ENCODE measurements at places on chromosomes 3 and 15.

GRCh38 chr3:194584866-194585265, 48.4 kb downstream of the TMEM44 start:
- no peak for DNase-seq

DNA sequence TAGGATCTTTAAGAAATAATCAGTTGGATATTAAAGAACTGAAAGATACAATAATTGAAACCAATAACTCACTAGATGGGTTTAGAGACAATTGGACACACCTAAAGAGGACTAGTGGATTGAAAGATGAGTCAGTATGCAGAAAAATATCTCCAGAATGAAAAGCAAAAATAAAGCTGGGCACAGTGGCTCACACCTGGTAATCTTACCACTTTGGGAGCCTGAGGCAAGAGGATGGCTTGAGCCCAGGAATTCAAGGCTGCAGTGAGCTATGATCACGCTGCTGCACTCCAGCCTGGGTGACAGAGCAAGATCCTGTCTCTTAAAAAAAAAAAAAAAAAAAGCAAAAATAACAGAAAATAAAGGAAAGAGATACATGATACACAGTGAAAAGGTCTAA, 37.4 kb upstream of the CCDC174 start:
- no peak for DNase-seq

- no peak for DNase-seq
These were observed 24.1 kb downstream of the ALS2CL start for GRCh38 chr3:46669191-46669999.

- DNase-seq, result no peak
These were observed 238.6 kb upstream of the TMC3 start for GRCh38 chr15:81612631-81613030.

- DNase-seq, result no peak
These were observed 35.5 kb downstream of the PLXNA1 start for GRCh38 chr3:127018306-127018828.

- peak; percentile 65 for DNase-seq
These were observed 579 bp upstream of the PLAAT1 start for GRCh38 chr3:193240436-193240849.

- DNase-seq, result peak; percentile 75
These were observed 10.5 kb upstream of the SH3GL3 start for GRCh38 chr15:83436513-83437158.

DNA sequence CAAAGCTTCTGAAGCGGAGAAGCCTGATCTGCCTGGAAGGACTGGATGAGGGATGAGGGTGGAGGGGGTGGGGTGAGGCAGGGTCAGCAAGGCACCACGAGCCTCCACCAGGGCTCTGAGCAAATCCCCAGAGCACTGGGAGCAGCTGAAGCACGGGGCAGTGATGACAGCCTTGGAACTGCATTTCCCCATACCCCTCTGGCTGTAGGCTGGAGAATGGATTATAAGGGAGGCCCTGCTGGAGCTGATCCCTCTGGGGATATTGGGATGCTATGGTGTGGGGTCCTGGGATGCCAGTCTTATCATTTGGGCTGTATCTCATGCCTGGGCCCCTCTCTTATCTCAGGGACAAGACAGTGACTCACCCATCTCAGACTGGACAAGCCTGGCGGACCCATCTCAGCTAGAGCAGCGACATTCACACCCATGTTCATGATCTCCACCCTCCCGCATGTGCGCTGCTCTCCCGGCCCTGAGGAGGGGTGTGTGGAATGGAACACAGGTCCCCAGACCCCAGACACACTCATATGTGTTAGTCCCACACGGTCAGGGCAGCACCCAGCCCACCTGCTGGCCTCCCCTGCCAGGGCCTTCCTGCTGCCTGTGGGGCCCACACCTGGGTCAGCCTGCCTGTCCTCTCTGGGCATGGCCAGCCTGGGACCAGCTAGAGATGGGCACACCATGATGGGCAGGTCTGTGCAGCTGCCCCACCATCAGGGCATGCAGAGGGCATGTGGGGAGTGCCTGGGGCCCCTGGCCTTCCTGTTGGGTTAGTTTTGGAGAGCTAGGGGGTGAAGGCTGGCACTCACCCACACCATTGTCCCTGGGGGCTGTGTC, 97.1 kb downstream of the FBLN2 start:
- DNase-seq, result no peak

DNA sequence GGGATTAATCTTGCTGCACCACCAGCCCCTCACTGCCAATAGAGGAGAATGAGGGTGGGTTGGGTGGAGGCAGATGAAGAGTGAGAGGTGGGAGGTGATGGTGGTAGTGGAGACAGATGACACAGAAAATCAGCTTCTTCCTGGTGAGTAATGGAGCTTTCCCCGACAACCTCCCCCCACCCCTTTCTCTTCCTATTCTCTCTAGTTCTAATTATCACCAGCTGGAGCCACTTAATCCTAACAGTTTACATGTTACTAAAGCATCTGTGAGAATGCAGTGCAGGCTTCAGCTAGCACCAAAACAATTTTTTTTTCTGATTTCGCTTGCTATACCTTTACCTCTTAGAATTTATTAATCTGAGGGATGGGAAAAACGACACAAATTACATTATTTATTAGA, 116.1 kb upstream of the DNAJC19 start:
- DNase-seq, result no peak

GRCh38 chr3:160779040-160779439, 23.0 kb downstream of the PPM1L start:
- DNase-seq, result no peak

- no peak for DNase-seq
These were observed 18.3 kb upstream of the PKM start for GRCh38 chr15:72249142-72249810.

DNA sequence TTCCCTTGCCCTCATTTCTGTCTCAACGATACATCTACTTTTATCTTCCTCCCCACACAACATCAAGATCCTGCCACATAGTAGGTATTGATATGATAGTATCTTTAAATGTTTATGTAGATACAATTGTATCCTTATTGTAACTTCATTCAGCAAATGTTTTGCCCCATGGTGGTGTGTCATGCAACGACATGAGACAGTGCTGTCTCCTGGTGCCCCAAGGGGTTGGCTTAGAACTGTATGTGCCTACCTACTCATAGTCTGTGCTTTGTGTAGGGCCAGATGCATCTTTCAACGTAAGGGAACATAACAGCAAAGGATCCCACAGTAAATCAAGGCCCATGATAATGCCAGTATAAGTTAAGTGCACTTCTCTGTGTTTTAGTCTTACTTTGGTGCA, 2.8 kb upstream of the CD47 start:
- no peak for DNase-seq

DNA sequence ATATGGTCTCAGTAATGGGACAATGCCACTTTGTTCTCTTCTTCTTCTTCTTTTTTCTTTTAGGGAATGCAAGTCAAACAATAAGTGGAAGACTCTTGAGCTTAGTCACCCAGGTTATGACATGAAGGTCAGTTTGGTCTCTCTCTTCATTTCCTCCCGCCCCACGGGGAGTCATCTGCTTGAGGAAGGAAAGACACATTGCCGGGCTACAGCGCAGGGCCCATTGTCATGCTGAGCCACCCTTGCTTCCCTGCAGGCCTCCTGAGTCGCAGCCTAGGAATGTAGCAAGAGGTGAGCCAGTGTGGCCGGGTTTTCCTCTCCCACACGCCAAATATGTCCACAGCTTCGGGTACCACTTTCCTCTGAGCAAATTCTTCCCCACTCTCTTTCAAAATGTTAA, 47.6 kb downstream of the RAP2B start:
- no peak for DNase-seq

GRCh38 chr3:147645761-147646160, 236.6 kb downstream of the ZIC1 start:
- DNase-seq, result no peak

- no peak for DNase-seq
These were observed 94.1 kb downstream of the ASB7 start for GRCh38 chr15:100696452-100696851.

GRCh38 chr3:29333576-29333975, 52.7 kb downstream of the RBMS3 start:
- peak; percentile 31 for DNase-seq

GRCh38 chr3:149581681-149582370, 76.0 kb downstream of the WWTR1 start:
- peak; percentile 95 for DNase-seq

DNA sequence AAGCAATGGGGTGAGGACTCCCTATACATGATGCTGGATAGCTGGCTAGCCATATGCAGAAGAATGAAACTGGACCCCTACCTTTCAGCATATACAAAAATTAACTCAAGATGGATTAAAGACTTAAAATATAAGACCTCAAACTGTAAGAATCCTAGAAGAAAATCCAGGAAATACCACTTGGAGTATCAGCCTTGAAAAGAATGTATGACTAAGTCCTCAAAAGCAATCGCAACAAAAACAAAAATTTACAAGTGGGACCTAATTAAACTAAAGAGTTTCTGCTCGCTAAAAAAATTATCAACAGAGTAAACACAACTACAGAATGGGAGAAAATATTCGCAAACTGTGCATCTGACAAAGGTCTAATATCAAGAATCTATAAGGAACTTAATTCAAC, 94.3 kb downstream of the XRN1 start:
- no peak for DNase-seq

- no peak for DNase-seq
These were observed 10.9 kb downstream of the CCR5 start for GRCh38 chr3:46381625-46382024.

DNA sequence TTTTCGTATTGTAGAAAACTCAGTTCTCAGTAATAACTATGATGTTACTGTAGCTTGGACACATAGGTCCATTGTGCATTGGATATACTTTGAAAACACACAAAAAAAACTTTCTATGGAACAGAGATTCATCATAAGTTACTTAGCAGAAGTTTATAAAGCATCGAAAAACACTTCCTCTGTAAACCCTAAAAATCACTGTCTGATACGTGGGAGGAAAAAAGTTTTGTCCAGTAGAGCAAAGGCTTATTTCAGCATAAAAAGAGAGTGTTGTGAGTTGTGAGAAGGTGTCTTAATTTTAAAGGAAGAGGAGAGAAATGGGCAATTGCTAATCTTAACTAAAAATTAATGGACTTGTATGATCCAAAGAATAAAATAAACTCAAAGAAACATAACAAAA, 64.8 kb downstream of the OSTN start:
- DNase-seq, result no peak

DNA sequence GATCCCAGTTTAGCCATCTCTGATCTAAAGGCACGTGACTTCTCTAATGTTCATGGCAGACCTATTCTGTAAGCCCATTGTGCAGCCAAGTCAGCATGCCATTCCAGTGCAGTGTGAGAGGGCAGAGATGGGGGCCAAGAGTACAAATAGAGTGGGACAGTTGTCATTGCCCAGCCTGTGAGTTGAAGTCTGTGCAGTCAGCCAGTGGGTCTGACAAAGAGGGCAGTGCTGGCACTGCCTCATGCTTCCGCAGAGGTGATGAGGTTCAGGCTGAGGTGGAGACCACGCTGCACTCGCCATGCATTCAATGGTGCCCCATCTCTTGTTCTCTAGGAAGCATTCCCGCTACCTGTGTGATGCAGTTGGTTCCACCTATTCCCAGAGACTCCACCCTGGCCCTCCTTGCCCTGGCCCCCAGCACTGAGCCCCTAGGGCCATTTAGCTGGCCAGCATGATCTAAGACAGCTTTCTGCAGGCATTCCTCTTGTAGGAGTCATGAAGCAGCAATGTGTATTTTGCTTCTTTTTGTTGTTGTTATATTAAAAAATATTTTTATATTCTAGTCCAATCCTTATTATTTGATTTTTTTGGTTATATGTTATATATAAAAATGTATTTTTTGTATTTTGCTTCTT, 3.7 kb downstream of the MRAS start:
- DNase-seq, result no peak

DNA sequence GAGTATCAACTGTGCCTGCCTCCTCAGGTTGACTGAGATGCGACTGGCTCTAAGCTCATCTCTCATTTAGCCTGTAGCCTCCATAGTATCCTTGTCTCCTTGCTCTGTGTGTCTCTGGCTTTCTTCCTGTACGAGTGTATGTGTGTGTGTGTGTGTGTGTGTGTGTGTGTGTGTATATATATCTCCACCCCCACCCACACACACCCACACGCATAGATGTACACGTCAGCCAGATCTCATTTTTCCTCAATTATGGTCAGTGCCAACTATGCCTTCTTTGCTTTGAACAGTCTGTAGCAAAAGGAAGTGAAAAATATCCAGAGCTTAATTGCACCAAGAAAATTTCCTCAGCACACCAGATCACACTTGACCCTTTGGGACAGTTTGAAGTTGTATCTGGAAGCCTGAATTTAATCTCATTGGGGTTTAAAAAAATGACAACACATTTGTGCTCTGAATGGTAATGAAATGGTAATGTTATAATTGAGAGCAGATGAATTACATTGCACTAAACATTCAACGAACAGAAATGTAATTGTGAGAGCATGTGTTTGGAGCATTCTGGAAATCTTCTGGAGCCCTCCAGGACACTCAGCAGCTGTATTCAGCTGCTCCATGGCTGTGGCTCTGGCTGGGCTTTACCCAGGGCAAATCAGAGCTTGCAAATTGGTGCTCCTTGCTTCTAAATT, 63.6 kb downstream of the RYR3 start:
- DNase-seq, result peak; percentile 88

GRCh38 chr15:70523192-70523591, 240.2 kb downstream of the UACA start:
- no peak for DNase-seq

- peak; percentile 78 for DNase-seq
These were observed 94.0 kb upstream of the MEX3B start for GRCh38 chr15:82139823-82140268.

DNA sequence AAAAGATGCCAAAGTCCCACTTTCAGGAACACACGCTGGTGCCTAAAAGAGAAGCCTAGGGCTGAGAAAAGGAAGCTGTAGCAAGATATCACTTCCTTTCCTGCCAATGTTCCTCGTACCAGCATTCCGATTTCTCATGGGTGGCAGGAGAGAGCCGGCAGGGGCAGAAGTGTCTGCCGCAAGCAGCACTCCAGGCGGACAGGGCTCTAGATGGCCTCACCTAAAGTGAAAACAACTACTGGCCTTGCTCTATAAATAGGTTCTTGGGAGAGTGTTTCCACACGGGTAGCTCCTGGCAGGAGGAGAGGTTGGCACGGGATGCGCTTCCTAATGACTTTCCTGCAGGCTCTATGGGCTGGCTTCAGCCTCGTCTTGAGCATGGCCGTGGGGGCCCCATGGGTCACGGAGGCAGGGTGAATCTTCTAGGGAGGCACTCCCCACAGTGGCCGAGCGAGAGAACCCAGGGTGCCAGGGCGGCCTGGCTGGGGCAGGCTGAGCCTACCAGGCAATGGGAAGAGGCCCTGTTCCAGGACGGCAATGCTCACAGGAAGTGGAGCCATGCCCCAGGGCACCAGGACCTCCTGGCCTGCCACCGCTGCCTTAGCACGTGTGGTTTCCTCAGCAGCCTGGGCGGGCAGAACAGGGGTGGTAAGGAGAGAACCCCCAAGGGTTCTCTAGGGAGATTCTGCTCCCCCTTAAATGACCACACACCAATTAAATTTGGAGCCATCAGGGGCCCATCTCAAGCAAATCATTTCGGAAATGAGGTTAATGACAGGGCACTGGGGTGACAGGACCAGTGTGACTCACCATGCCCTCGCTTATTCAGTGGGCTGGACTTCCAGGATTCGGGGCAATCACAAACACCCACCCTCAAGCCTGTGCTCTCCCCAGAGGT, 14.6 kb upstream of the DUSP7 start:
- no peak for DNase-seq

GRCh38 chr3:53346922-53347260, 452 bp downstream of the DCP1A start:
- no peak for DNase-seq

GRCh38 chr3:59084583-59084982, 34.8 kb upstream of the CFAP20DC start:
- DNase-seq, result peak; percentile 57
